Smooth muscle cell of the coronary artery (primary cell): ENCODE measurements at places on chromosomes 6 and 20. TPM values are rescaled to one million over a fixed set of nuclear protein-coding genes. Genes with fewer than 3 reads are reported as not detected.

The LAMP5 gene
- 0.15 TPM in 1 of 2 replicates, not detected in the other for total RNA-seq

The C20orf204 gene
- 0.23 and 0.45 TPM in 2 replicates for total RNA-seq

The SLC44A4 gene
- not detected in 2 replicates for total RNA-seq

The PMEPA1 gene
- total RNA-seq, result 1.3 and 11.0 TPM in 2 replicates

The PRR18 gene
- total RNA-seq, result not detected in 2 replicates

The C6orf118 gene
- not detected in 2 replicates for total RNA-seq

The SLC35F1 gene
- not detected in 2 replicates for total RNA-seq

The MLIP gene
- total RNA-seq, result not detected in 2 replicates

The EGFL8 gene
- total RNA-seq, result 0.75 and 3.5 TPM in 2 replicates

The SSTR4 gene
- total RNA-seq, result not detected in 2 replicates

The RWDD2A gene
- total RNA-seq, result 2.6 and 7.1 TPM in 2 replicates

The CASS4 gene
- 0.12 and 0.38 TPM in 2 replicates for total RNA-seq

The MAS1 gene
- under 0.01 TPM in 1 of 2 replicates, not detected in the other for total RNA-seq

The THBS2 gene
- total RNA-seq, result 1,023 and 3,001 TPM in 2 replicates

The CLDN20 gene
- not detected in 2 replicates for total RNA-seq

The SOD2 gene
- total RNA-seq, result 308 and 7,525 TPM in 2 replicates

The SLC17A4 gene
- total RNA-seq, result not detected in 2 replicates

The IFT52 gene
- 40.1 and 49.6 TPM in 2 replicates for total RNA-seq

The TSHZ2 gene
- under 0.01 and 15.3 TPM in 2 replicates for total RNA-seq

The DYNLT2 gene
- 0.45 and 0.47 TPM in 2 replicates for total RNA-seq

The RIMS1 gene
- total RNA-seq, result 3.2 and 3.5 TPM in 2 replicates

The SLC24A3 gene
- total RNA-seq, result 0.15 and 1.9 TPM in 2 replicates
